NCI-H1105 treated with DMSO at 0.1 percent for 48 hours (cell line): ENCODE measurements at places on chromosomes 5 and 9.

DNA sequence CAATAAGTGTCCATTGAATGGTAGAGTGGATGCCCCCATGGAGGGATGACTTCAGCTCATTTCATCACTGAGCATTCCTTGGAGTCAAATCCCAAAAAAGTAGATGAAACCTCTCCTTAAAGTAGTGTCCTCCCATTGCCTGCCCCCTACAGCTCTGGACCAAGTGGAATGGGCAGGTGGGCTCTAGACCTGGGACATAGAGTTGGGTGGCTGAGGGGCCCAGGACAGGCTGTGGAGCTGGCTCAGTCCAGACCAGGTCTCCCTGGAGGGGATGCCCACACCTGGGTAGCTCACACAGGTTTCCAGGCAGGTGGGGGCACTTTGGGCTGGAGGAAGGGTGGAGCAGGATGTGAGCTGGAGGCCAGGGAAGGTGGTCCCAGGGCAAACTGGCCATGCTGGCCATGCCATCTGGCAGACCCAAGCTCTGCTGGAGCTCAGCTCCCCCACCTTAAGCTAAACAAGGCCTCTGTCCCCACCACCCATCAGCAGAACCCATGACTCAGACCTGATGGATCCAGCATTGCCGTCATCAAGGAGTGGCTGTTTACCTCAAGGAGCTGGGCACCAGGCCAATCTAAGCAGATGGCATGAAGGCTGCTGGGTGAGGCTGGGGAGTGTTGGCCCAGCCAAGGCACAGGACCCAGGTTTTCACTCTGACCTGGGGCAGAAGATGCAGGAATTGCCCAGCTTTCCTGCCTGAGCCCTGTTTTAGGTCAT is 6.2 kb upstream of the SPINK4 start:
- peak; percentile 66 for DNase-seq

- DNase-seq, result peak; percentile 7
These were observed 14.0 kb downstream of the ARL15 start for GRCh38 chr5:54296386-54296785.

- no peak for DNase-seq
These were observed 6.2 kb downstream of the FER start for GRCh38 chr5:108753877-108754276.

DNA sequence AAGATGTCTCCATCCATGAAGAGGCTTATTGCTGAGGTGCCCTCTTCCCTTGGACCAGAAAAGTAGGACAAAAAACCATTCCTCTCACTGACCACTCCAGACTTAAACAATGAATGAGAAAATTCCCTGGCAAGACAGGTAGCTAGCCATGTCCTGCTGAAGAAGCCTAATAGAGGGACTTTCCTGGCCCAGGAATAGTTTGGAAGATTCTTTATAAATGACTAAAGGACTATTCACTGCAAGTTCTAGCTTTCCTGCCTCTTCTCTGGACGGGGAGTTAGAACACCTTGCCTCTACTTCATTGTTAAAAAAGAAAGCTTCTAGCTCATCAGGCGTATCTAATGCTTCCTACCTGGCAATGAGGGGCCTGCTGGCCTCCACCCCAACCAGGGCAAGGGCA is 153.6 kb downstream of the NR3C1 start:
- no peak for DNase-seq

DNA sequence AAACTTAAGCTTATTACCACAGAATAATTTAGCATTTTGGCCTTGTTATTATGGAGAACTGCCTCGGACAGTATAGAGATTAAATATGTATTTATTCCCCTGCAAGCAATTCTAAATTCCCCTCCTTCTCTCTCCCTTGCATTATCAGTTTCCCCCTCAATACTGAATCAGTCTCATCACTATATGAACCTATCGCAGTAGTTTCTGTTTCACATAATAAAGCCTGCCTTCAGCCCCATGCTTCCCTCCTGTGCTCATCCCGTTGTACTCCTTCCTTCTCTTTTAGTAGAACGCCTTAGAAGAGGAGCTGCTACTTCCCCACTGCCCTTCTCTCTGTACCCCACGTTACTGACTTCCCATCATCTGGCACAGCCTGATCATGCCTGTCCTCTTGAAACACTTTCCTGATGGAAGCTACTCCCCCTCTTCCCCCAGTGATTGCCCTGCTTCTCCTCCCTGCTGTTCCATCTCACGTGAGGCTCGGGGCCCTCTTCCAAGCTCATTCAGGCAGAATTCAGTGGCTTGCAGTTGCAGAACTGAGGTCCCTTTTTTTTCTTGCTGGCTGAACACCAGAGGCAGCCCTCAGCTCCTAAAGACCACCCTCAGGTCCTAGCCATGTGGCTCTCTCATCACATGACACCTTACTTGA is 93.4 kb downstream of the PPIC start:
- no peak for DNase-seq

GRCh38 chr9:136529516-136530460 is 16.1 kb downstream of the NOTCH1 start:
- no peak for DNase-seq

DNA sequence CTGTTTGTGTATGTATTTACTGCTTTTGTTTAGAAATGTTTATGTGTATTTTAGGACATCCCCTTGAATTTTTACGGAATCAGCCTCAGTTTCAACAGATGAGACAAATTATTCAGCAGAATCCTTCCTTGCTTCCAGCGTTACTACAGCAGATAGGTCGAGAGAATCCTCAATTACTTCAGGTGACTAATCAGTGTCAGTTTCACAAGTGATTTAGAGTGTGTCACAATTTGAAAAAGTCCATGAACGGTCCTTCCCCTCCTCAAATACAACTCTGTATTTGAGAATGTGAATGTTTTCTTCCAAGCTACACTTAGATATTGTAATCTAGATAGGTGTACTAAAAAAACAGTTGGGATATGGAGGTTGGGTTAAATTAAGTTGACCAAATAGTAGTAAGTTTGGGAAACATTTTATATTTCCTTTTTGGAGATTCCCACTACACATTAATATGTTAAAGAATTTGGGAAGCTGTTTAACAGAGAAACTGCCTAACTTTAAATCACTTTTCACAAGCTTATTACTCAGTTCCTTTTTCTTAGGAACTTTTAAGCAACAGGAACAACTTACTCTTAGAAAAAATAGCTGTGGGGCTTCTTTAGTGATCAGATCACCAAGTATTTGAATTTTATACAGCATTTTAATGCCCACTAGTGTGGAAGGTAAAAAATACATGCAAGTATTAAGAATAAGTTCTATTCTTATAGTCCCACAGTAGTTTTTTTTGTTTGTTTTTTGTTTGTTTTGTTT is 40.9 kb downstream of the RAD23B start:
- DNase-seq, result no peak
